Stimulated activated CD8-positive, alpha-beta memory T cell treated with anti-CD3 and anti-CD28 coated beads, Interleukin-7, amount 100 ng/mL, for 1 hour (primary cell): ENCODE measurements at places on chromosomes 13 and 19.
A peak's percentile ranks its signal among the peaks of the same experiment; 100 is the strongest.

DNA sequence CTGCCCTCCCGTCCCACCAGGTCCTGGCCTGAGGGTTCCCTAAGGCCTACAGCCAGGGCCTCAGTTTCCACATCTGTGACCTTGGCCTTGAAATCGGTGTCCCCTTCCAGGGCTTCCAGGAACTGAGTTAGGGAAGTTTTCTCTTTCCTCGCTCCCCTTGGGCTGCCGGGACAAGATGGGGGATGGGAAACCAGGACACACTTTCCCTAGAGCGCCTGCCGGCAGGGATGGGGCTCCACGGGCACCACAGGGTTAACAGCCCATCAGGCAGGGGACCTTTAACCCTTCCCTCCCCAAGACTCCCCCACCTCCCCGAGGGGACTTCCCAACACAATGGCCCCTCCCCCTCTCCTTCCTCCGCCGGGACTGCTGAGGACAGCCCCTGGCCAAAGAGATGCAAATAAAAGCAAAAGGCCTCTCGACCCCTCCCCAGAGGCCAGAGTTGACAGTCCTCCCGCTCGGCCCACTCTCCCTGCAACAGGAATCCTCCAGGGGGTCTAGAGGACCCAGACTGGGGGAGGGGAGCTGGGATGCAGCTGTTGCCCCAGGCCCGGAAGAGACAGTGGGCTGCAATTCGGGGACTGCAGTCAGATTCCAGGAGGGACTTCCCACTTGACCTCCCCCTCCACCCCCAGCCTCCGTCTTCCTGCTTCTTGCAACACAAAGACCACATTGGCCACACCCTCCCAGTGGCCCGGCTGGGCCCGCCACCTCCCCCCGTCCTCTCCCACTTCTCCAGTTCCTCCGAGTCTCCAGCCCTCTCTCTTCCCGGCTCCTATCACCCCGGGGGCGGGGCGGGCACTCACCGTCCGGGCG, 3.4 kb downstream of the BBC3 start:
- no peak for DNase-seq

DNA sequence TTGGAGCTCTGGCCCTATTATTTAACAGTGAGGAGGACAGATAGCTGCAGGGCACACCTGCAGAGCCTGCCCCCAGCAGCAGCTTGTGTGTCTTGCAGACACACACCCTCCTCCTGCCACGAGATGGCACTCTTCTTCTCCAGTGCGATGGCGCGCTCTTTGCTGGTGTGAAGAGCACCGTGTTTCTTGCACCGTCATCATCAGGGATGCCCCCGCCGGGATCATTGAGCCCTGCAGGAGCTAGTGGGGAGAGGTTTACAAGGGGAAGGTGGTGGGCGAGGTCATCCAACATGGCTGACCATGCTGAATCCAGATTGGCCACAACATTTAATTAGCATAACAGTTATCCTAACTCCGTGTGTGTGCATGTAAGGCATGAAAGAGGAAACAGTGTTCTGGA, 105.6 kb downstream of the RAB20 start:
- DNase-seq = peak; percentile 32

DNA sequence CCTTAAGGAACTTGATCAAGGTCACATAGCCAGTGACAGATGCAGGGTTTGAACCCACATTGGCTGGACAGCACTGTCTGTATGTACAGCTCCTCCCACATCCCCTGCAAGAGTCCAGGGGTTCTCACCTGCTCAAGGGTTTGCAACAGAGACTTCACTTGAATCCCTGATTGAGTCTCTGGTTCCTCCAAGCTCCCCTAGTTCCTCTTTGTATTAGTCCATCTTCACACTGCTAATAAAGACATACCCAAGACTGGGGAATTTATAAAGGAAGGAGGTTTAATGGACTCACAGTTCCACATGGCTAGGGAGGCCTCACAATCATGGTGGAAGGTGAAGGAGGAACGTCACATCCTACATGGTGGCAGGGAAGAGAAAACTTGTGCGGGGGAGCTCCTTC, 72.8 kb upstream of the CLDN10 start:
- no peak for DNase-seq

DNA sequence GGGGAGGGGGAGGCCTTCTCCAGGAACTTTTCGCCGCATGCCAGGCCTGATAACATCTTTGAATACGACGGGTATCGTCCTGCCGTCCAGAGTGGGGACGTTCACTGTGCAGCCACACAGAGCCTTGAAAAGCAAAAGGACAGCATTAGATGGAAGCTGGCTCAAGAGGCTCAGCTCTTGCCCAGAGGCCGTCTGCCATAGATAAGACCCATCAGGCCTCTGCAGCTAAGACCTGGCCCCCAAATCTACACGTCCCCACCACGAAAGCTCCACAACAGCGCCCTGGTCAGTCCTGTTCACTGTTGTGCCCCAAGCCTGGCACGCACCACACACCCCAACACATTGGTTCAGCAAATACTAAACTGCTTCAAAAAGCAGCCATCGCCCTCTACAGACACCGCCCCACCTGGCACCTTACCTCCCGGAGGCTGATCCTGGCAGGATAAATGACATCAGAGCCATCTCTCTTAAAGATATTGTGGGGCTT, 2.1 kb downstream of the DNAJB1 start:
- no peak for DNase-seq

GRCh38 chr19:40229484-40229883, 3.0 kb upstream of the CCNP start:
- DNase-seq = no peak

- no peak for DNase-seq
These were observed 1.4 kb upstream of the ZNF414 start for GRCh38 chr19:8515317-8515716.

GRCh38 chr13:92172191-92172590, 773.8 kb downstream of the GPC5 start:
- no peak for DNase-seq

GRCh38 chr19:13804830-13805683, 9.8 kb downstream of the ZSWIM4 start:
- no peak for DNase-seq

- DNase-seq = no peak
These were observed 6.5 kb upstream of the OPA3 start for GRCh38 chr19:45591004-45591637.

GRCh38 chr19:34963573-34964406, at the start of gene ZNF792:
TSS of gene ZNF792 (minus strand) at chr19:34964229. CDS start at chr19:34963662, 567 bp downstream.
- no peak for DNase-seq

GRCh38 chr13:66574606-66575005, 655.5 kb downstream of the PCDH9 start:
- DNase-seq = no peak

GRCh38 chr19:33997690-33998089, 174.6 kb upstream of the LSM14A start:
- no peak for DNase-seq

DNA sequence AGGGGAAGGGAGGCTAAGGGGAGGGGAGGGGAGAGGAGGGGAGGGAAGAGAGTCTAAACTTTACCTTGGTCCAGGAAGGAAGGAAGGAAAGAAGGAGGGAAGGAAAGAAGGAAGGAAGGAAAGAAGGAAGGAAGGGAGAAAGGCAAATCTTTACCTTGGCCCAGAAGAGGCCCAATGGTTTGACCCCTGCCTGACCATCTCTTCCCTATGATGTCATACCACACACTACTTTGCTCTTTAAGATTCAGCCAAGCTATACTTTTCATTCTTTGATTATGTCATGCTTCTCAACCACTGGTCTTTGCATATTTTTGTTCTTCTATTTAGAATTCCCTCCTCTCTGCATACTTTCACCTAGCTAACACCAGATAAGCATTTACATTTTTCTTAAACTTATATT, 1077.5 kb downstream of the PCDH9 start:
- DNase-seq = no peak

DNA sequence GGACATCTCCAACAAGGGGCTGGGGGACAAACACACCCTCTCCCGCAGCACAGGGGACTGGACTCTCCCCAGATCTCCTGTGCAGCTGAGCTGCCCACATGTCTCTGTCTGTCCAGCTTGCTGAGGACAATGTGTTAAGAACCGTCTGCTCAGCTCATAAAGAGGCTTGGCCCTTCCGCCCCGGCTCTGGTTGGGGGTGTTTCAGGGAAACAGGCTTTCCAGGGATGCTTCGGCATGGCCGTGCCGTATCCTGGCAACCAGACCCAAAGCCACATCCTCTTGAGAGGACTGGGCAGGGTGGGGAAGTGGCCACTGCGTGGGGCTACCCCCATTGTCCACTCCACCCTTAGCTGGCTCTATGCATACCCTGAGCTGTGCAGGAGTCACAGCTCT, 41.1 kb upstream of the CHST8 start:
- DNase-seq = no peak

GRCh38 chr13:37621811-37622361, 23.3 kb upstream of the POSTN start:
- DNase-seq = no peak

- DNase-seq = no peak
These were observed 3.1 kb downstream of the TNFSF9 start for GRCh38 chr19:6533746-6534418.

DNA sequence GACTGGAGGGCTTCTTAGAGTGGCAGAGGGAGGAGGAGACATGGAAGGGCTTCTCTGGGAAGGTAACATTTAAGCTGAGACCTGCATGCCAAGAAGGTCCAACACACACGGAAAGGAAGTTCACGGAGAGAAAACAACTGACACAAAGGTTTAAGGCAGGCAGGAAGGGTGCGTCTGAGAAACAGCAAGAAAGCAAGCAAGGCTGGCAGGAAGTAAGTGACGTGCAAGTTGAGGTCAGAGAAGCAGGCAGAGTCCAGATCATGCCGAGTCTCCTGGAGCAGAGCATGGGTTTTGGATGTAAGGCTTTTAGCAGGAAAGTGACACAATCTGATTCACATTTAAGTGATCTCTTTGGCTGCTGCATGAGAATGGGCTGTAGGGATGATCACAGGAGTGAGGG, 60.5 kb downstream of the ATP7B start:
- no peak for DNase-seq

DNA sequence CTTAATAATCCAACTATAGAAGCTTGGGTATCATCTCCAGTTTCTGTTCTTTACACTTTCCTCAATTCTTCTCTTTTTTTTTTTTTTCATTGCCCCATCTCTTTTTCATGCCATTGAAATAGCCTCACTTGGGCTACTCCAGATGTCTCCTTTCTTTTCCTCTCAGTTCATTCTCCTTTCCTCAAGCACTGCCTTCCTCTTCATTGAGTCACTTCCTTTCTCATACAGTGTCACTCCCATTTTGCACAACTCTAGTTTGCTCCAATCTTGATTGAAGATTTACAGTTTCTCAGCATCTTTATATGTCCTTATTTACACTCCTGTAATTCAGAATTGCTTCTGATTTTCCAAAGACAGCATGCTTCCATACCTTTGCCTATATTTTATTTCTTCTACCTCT, 61.3 kb downstream of the IPO5 start:
- no peak for DNase-seq
